Renal pelvis (tissue), 12 donors: ENCODE measurements at places on chromosomes 1 and 21.

- DNase-seq, result no peak
Observed at GRCh38 chr1:40892354-40892753, 30.2 kb upstream of the CITED4 start.

GRCh38 chr1:200453553-200453905 lies 43.7 kb upstream of the ZNF281 start:
- DNase-seq, result no peak

DNA sequence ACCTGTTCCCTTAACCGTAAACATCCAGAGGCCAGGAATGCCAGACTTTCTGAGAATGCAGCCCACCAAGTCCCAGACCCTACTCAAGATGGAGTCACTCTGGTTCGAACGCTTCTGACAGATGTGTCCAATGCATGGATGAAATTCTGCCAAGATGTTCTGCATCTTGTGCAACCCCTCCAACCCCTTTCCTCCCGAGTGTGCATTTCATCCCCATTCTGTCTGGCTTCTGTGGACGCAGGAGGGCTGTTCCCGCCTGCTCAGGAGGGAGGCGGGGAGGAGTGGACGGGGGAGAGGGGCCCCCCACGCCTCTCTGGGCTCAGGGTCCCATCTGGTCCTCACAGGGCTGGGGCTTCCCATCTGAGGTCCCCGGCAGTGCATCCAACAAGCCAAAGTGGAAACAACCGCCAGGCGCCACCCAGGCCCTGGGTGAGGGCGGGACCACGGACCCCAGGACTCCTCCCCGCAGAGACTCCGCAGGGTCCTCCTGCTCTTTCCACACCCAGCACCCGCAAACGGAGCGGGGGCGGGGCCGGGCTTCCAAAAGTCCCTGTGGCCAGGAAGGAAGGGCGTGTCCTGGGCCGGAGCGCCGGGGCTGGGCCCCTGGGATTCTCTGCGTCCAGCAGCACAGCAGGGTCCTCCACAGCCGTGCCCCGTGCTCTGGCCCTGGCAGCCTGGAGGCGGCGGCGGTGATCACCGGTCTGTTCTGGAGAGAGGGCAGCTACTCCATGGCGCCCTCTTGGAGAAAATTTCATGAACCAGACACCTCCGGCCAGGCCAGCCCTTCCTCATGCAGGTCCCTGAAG lies 27.8 kb upstream of the SUMO3 start:
- peak; percentile 62 for DNase-seq

DNA sequence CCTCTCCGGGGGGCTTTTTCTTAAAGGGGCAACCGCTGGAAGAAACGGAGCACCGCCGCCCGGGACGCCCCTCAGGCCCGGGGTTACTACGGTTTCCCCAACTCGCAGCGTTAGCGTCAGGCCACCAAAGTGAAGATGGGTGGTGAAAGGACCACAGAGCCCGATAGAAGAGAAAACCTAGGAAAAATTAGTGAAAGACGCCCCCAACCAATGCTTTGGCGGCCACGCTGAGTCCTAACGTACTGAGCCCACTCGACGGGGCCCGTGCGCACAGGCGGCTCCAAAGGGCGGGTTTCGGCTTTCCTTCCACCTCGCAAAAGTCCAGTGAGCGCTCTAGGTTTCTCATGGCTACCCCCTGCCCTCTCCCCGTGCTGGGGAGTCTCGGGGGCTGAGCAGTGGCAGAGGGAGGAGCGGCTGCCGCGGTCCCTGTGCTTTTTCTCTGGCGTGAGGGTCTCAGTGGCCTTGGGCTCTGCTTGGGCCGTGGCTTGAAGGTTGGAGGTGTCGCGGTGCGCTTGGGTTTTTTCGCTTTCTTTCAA lies 12.2 kb upstream of the SPEN start:
- no peak for DNase-seq

DNA sequence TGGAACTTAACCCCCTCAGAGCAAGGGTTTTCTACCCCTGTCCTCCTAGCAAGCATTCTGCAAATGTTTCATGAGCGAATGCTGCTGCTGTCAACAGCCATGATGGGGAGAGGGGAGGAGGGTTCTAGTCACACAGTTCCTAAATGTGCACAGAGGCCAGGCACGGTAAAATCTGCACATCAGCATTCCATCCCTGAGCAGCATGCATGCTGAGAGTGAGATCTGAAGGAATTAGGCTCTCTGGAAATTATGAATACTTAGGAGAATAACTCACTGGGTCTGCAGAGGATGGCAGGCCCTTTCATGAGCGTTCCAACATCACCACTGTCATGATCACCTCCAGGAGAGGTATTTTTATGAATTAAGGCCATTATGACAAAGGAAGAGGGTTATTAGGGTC lies 2.1 kb downstream of the VTCN1 start:
- DNase-seq, result no peak

DNA sequence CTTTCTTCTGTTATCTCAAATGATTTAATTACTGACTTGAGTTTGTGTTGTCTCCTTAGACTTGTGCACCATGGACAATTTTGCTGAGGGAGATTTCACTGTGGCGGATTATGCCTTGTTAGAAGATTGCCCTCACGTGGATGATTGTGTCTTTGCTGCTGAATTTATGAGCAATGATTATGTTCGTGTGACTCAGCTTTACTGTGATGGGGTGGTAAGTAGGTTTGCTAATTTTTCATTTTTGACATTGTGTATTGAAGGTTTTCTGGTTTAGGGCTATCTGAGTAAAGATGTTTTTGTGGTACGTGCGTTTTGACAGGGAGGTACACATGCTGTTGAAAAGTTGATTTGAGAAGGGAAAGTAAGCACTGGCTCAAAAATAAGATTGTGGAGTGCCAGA lies 14.1 kb downstream of the TTC3 start:
- no peak for DNase-seq

- DNase-seq, result no peak
Observed at GRCh38 chr1:51253691-51254090, 17.6 kb downstream of the RNF11 start.

DNA sequence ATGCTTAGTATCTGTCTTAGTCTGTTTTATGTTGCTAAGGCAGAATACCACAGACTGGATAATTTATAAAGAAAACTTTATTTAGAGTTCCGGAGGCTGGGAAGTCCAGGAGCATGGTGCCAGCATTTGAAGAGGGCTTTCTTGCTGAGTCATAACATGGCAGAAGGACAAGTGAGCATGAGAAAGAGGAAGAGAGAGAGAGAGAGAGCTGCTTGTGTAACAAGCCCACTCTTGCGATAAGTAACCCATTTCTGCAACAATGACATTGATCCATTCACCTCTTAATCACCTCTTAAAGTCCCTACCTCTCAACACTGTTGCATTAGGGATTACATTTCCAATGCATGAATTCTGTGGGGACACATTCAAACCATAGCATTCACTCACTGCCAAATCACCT lies 11.7 kb upstream of the MYOCOS start:
- DNase-seq, result no peak

DNA sequence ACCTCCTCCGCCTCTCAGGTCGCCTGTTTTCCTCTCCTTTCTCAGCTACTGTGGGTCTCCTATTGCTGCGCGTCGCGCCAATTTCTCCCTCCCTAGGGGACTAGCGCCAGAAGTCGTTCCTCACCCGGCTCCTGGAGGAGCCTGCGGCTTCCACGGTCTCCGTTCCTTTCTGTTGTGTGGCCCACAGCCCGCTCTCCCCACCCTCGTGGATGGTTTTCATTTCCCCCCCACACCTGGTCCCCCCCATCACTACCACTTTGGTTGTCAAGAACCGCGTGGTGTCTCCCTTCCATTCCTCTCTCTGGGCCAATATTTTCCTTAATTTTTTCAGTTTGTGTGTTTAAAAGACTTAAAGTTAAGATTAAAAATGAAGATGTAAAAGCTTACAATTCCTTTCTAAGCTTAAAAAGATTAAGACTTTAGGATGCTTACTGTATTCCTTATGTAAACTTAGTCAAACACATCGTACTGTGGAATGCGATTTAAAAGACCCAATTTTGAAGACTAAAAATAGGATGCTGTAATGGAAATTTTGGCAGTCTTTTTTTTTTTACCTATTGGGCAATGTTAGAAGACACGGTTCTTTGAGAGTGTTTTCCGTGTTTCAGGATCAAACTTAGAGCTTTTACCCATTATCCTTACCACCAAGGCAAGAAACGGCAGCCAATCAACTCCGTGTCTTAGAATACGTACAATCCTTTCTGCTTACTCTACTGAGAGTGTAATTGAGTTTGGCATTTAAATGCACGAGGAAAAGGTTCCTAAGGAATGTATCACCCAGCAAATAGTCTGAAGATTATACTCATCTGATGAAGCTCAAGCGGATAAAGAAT lies 773 bp downstream of the CNST start:
- DNase-seq, result peak; percentile 20

DNA sequence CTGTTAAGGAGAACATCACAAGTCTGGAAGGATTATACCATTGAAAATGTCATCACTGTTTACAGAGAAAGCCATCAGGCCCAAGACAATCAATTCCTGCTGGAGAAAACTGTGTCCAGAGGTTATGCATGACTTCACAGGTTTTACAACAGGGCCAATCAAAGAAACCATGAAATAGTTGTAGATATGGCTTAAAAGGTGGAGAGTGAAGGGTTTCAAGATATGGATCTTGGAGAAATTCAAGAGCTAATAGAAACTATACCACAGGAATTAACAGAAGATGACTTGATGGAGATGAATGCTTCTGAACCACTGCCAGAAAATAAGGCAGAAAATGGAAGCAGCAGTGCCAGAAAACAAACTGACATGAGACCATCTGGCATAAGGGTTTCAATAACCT lies 30.2 kb downstream of the USP1 start:
- DNase-seq, result no peak
